ENCODE measurements at places on chromosomes 1 and 21.

DNA sequence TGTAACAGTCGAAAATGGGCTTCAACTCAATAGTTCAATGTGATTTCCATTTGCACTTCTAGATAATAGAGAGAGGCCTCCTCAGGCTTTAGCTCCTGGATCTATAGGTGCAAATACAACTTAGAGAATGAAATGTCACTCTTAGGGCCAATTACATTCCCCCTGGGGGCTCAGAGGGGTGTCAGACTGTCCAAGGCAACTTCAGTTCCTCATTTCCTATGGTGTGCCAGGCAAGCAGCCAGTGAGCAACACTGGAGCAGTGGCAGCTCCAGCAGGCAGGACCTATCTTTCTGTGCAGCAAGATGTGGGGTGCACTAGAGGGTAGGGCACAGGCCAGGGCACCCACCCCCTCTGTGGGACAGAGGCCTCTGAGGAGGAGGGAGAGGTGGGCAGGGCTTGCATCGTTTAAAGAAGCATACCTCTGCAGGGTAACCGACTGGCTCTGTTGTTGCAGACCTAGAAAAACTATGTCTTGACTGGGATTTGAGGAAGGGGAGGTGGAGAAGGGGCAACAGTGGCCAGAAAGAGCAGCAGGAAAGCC, 97.3 kb downstream of the SUSD4 start:
- H3K36me3 ChIP-seq: no peaks in the 10 kb centered on the region
- no peaks in the 10 kb centered on the region for H3K4me1 ChIP-seq
- no peak overlapping the region for H3K27ac ChIP-seq

- no peak overlapping the region for H3K4me3 ChIP-seq
- H3K4me1 ChIP-seq: no peaks in the 10 kb centered on the region
- no peak overlapping the region for H3K27ac ChIP-seq
- no peaks in the 10 kb centered on the region for H3K36me3 ChIP-seq
- DNase-seq: no peak
Observed at GRCh38 chr1:193087893-193088292, 17.3 kb downstream of the GLRX2 start.

DNA sequence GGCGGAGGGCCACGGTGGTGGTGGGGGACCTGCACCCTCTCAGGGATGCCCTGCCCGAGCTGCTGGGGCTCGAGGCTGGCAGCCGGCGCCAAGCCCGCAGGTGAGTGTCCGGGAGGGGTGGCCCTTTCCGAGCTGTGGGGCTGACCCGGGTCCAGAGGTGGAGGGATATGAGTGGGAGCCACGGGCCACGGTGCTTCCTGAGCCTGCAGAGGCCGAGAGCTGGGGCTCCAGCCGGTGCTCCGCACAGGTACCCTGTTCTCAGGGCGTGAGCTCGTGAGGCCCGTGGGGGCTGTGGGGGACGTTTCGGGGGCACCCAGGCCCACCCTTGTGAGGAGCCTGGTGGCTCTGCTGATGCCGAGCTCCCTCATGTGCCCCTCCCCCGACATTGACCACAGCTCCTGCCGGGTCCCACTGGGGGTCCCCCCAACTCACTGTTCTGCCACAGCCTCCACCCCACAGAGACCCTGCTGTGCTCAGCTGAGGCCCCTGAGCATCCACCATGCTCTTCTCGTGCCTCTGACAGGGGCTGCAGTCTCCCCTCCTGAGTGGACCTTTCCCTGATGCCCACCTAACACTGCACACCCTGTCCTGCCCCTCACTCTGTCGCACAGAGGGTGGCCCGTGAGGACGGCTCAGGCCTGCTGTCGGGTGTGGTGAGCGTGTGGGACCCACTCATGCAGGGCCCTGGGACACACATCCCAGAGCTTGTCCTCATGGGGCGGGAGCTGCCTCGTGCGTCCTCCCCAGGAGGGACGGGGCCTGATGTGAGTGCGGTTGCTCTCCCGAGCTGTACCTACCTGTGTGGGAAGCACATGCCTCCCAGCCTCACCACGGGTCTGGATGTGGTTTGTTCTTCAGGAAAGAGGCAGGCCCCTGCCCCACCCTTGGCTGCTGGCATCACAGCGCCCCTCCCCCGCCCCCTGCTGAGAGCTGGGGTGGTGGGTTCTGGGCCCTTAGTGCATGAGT, 27.5 kb downstream of the SLX9 start:
- H3K4me1 ChIP-seq: peaks cover 48% of the 10 kb centered on the region
- H3K36me3 ChIP-seq: no peaks in the 10 kb centered on the region
- H3K27me3 ChIP-seq: peaks cover 15% of the 10 kb centered on the region
- DNase-seq: no peak

DNA sequence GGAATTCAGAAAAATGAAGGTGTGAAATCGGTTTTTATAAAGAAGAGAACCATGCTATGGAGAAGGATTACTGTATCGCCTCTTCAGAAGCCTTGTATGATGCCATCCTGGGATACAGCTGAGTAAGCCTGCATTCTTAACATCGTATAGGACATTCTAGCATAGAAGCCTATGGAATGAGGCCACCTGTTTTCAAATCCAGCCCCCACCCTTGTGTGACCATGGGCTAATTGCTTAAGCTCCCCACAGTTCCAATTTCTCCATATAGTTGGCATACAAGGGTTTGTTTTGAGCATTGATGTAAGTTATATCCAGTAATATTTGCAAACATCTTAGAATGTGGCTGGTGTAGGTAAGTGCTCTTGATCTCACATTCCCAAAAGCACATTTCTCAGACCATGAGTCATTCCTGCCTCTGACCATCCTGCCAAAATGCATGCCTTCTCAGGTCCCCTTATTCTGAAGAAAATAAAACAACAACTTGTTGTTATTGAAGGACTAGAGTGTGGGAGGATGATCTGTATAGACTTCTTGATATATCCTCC, 1.5 kb downstream of the OR14A2 start:
- DNase-seq: no peak
- H3K4me1 ChIP-seq: no peaks in the 10 kb centered on the region
- no peak overlapping the region for H3K27ac ChIP-seq
- peaks cover 7% of the 10 kb centered on the region for H3K36me3 ChIP-seq
- H3K4me3 ChIP-seq: no peak overlapping the region

- H3K4me3 ChIP-seq: no peak overlapping the region
- peaks cover 6% of the 10 kb centered on the region for H3K4me1 ChIP-seq
Observed at GRCh38 chr1:183512450-183512849, 40.2 kb downstream of the SMG7 start.

DNA sequence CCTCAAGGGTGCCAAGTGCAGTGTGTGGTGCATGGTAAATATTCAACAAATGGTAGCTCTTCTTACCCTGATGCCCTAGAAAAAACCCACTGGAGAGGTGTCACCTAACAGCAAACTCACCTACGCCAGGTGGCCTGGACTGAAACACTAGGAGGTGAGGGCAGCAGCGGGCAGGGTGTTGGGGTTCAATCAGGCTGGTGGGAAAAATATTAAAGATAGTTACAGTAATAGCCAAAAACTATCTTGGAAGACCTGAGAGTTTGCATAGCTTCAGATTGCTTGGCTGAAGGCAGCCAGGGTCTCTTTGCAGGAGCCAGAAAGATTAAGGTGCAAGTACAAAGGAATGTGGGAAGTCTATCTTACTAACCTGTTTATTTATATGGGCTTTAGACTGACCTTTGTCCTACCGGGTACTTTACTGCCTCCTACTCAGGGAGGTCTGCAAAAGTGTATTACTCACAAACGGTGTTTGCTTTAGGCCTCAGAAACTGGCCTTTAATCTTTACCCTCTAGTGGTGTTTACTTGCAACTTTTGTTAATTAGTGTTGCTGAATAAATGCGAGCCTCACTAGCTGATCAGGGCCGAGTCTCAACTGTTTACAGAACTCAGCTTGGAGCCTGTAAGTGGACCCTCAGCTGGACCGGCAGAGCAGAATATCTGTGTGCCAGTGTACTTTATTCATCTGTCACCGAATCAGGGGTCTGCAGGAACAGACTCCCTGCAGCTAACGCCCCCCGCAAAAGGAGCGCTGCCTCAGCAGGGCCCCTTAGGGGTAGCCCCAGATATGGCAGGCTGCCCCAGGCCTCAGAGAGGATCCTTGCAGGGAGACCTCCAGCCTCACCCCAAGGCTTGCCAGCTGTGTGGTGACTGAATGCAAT, 63.9 kb downstream of the SYF2 start:
- no peak overlapping the region for H3K27ac ChIP-seq
- peaks cover 7% of the 10 kb centered on the region for H3K4me1 ChIP-seq
- H3K4me3 ChIP-seq: no peak overlapping the region
- DNase-seq: no peak
- H3K27me3 ChIP-seq: no peaks in the 10 kb centered on the region

GRCh38 chr1:84247425-84248220, 53.9 kb upstream of the SAMD13 start:
- H3K27ac ChIP-seq: no peak overlapping the region
- DNase-seq: no peak
- H3K4me1 ChIP-seq: no peaks in the 10 kb centered on the region
- no peak overlapping the region for H3K4me3 ChIP-seq
